NCI-H460 (cell line): ENCODE measurements at places on chromosomes 7 and 10.

DNA sequence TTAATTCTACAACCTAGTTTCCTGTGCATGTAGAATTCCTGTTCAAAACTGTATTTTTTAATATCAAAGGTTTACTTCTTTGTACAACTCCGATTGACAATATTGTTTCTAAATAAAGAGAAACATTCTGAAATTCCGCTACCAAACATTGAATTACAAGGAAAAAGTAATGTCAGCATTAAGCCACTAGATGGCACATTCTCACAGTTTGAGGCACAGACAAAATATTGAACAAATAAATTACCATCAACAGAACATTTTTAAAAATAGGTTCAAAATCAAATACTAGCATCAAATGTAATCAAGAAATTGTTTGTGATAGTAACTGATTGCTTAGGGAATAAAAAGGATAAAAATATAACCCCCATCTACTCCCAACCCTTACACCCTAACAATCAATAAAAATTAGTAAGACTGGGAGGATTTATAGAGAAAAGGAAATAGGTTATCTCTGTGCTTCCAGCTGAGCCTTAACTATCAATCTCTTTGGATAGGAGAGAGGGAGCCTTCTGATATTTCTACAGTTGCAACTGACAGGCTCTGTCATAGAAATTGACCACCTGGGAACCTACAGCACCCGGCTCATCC is 86.6 kb upstream of the C7orf33 start:
- DNase-seq: peak; percentile 40

- DNase-seq: no peak
Observed at GRCh38 chr7:27119412-27119911, 11.1 kb downstream of the HOXA4 start.

GRCh38 chr7:71339924-71340323 is 208.0 kb downstream of the GALNT17 start:
- DNase-seq: no peak

DNA sequence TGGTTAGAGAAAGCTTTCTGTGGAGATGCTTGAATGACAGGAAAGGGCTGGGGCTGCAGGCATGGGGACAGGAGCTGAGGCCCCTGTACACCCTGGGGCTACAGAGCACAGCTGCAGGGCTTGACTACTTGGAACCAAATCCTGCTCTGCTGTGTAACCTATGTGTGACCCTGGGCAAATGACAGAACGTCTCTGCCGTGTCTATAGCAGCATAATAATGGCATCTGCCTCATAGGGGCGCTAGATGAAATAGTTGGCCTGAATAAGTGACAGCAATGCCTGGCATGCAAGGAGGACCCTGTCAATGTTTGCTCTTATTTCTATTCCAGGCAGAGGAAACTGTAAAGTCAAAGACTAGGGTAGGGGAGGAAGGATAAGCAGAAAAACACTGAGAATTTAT is 254.0 kb downstream of the USP6NL start:
- DNase-seq: no peak

- DNase-seq: no peak
Observed at GRCh38 chr10:94174838-94175237, 181.1 kb downstream of the PLCE1 start.

GRCh38 chr7:24750441-24751055 is 6.7 kb downstream of the GSDME start:
- DNase-seq: no peak

DNA sequence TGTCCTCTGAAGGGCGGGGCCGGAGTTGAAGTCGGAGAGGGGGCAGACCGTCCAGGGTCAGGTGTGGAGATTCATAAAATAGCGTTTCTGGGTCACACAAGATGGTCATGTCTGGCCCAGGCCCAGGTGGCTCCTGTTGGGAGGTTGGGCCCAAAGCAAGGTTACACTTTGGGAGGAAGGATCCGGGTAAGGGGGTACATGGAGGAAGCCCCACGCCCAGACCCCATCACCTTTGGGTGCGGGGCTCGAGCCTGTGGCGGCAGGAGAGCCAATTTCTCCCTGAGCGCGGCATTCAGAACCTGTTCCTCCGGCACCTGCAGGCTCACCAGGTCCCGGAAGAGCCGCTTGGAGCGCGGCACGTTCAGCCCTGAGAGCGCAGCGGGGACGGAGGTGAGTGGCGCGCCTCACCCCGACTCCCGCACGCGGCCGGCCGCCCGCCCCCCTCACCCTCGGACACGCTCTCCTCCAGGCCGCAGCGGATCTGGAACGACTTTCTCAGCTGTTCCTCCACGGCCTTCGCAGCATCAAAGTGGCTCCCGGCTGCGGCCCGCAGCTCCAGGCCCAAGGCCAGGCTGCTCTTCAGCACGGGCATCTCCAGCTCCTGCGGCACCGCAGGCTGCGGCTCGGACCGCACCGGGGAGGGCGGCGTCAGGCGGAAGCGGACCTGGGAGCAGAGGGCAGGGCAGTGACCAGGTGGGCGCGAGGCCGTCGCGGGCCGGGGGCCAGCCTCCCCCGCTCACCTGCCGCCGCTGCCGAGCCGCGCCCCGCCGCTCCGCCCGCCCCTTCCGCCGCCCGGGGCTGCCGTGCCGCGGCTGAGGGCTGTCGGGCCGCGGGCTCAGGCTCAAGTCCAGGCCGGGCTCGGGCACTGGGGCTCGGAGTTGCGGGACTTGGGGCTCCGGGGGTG is 644 bp downstream of the PPP1R35 start:
- no peak for DNase-seq
